Stimulated activated CD8-positive, alpha-beta memory T cell treated with anti-CD3 and anti-CD28 coated beads, Interleukin-15, amount 100 ng/mL, for 1 hour (primary cell): ENCODE measurements at places on chromosomes 2 and 18.

- DNase-seq: no peak
Measured at GRCh38 chr18:33745871-33746545, 168.0 kb downstream of the ASXL3 start.

DNA sequence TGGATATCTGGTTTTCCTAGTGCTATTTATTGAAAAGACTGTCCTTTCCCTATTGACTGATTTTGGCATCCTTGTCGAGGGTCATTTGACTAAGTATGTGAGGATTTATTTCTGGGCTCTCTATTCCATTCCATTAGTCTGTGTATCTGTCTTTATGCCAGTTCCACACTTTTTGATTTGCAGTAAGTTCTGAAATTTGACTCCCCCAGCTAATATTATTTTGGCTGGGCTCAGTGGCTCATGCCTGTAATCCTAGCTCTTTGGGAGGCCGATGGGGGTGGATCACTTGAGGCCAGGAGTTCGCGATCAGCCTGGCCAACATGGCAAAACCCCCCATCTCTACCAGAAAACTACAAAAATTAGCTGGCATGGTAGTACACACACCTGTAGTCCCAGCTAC is 46.8 kb upstream of the GAREM2 start:
- DNase-seq: no peak

DNA sequence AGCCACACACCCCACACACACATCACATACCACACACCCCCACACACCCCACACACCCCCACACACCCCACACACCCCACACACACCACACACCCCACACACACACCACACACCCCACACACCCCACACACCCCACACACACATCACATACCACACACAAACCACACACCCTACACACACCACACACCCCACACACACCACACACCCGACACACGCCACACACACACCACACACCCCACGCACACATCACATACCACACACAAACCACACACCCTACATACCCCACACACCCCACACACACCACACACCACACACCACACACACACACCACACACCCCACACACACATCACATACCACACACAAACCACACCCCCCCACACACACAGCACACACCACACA is 22.4 kb downstream of the TWIST2 start:
- DNase-seq: no peak

- DNase-seq: no peak
Measured at GRCh38 chr2:117058366-117058765, 756.1 kb upstream of the DDX18 start.

- no peak for DNase-seq
Measured at GRCh38 chr18:47909484-47909883, 21.0 kb downstream of the SMAD2 start.

- DNase-seq: no peak
Measured at GRCh38 chr2:125471963-125472362, 1184.0 kb upstream of the GYPC start.

- DNase-seq: no peak
Measured at GRCh38 chr2:207459990-207460757, 69.6 kb upstream of the CREB1 start.

- DNase-seq: no peak
Measured at GRCh38 chr2:127086990-127087790, 19.8 kb downstream of the BIN1 start.

DNA sequence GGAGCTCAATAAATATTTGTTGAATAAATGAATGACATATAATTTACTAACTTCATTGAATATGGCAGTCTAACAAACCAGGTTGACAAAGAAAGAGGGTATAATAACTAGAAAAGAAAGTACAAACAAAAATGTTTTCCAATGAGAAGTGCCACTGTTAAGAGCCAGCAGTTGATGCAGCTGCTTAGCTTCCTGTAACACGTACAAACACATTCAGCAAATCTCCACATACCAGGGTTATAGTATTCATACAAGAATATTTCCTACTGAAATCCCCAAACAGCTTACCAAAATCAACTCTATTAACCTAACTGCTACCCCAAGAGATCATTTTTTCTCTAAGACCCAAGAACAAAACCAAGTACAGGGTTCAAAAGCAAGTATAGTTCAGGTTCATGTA is 77.7 kb downstream of the THADA start:
- no peak for DNase-seq

DNA sequence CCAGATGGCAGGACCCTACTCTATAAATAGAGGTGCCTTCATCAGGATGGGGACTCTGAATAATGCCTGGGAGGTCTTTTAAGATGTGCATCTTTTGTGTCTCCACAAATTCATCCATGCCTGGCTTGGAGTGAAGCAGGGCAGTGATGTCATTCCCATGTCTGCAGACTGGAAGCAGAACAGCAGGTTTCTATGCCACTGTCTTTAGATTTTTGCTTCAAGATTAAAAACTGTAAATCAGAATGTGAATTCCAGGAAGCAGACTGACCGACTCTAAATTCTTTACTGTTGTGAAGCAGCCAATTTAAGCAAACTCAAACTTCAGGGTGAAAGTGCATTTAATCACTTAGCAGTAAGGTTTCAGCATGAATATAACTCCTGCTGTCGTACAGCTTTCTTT is 159.3 kb downstream of the SCG2 start:
- no peak for DNase-seq

DNA sequence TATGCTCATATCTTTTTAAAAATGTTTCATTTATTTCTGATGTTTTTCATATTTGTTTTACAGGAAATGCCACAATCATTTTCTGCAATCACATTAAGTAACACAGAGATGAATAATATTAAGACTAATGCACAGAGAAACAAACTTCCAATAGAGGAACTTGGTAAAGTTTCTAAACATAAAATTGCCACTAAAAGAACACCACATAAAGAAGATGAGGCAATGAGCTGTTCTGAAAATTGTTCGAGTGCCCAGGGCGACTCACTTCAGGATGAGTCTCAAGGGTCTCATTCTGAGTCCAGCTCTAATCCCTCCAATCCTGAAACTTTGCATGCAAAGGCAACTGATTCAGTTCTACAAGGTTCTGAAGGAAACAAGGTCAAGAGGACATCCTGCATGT is 70.4 kb downstream of the APLF start:
- no peak for DNase-seq

GRCh38 chr2:177631680-177632079 is 239.1 kb downstream of the AGPS start:
- no peak for DNase-seq

DNA sequence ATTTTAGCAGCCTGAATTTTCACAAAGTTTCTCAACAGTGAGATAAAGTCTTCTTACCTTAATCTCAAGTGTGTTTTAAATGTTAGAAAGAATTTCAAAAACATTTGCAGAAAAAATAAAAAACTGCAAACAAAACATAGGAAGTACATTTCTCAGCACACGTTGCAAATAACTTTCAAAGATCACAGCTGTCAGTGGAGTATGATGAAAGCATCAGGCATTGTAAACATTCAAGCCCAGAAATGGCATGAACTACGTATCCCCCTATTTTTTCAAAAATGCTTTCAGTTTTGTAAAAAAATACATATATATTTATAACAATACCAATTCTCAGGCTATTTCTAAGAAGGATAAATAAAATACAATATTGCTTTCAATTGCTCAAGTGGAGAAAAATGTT is 320.6 kb upstream of the TFPI start:
- DNase-seq: no peak

DNA sequence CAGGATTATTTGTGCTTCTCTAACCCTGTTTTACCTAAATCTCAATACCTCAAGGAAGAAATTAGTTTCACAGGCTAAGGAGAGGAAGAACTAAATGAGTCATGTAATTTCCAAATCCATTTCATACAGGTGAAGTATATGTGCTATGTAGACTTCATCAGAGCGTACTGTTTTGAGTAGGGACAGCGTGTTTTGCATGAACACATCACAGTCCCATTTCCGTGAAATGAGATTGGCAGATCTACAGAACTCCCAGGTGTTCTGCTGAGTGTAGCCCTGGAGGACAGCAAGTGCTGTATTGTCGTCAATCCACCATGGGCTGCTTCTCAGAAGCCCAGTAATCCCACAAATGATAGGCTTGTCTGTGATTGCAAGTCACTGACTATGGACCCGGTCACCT is 97.7 kb downstream of the XRCC5 start:
- DNase-seq: no peak

DNA sequence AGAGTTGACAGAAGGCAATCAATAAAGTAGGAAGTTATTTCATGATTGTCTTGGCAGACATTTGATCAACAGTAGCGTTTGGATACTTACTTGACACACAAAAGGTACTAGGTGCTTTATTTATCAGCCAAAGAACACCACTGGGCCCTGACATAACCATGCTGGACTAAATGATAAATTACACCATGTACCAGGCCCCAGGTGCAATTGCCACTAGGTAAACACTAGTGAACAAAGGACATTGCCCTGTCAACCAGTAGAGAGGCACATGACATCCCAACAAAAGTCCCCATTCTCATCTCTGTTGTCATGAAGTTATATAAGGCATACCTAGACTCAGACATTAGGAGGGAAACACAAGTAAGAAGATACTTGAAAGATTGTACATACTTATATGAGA is 747.2 kb downstream of the SATB2 start:
- DNase-seq: no peak

DNA sequence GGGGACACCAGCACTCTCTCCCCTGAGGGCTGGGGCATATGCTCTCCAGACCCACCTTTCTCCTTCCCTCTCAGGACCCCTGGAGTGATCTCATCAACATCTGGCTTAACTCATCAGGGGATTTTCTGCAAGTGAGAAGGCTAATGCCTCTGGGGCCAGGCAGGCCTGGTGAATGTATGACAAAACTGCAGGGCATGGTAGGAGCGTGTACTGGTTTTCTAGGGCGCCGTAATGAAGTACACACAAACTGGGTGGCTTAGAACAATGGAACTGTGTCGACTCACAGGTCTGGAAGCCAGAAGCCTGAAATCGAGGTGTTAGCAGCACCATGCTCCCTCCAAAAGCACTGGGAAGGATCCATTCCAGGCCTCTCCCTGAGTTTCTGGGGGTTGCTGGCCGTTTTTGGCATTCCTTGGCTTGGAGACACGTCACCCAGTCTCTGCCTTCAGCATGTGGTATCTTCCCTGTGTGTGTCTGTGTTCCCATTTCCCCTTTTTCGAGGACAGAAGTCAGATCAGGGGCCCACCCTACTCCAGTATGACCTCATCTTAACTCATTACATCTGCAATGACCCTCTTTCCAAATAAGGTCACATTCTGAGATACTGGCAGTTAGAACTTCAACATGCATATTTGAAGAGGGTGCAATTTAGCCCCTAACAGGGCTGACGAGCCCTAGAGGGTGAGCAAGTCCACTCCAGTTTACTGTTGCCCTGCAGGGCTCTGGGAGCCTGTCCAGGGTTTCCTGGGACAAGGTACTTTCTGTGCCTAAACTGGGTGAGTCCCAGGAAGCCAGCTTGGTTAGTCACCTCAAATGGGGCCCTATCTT is 45.5 kb upstream of the CAB39 start:
- DNase-seq: no peak

DNA sequence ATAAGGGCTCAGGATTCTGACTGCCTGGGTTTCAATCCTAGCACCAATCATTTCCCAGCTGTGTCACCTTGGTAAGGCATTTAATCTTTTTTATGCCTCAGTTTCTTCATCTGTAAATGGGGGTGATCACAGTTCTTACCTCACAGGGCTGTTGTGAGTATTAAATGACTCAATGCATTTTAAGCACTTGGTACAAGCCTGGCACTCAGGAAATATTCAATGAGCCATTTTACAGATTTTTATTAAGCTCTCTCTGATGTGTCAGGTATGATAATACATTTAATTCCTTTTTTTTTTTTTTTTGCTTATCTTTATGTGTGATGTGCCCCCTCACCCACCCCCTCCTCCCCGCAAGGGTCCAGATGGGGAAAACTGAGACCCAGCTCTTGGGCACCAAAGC is 12.0 kb downstream of the SPEG start:
- no peak for DNase-seq

DNA sequence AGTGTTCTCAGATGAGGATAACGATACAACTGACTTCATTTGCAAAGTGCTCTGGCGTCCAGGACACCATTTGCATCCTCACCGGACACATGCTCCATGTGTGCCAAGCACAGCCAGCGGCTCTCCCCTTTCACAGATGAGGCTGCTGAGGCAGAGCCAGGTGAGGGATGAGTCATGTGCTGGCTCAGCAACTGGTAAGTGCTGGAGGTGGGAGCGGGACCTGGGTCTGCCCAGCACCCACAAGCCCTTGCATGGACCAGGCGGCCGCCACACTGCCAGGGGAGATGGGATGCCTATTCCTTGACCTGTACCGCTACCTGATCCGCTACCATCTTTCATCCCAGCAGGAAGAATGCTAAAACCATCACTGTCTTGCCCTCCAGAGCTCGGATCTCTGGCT is 86.2 kb upstream of the ASB18 start:
- no peak for DNase-seq

- DNase-seq: no peak
Measured at GRCh38 chr2:48605482-48606175, 12.0 kb upstream of the GTF2A1L start.

- no peak for DNase-seq
Measured at GRCh38 chr2:237670641-237671040, 43.3 kb downstream of the LRRFIP1 start.

GRCh38 chr2:120262761-120263428 is 10.2 kb downstream of the RALB start:
- no peak for DNase-seq

- DNase-seq: no peak
Measured at GRCh38 chr2:70907130-70908057, 28.3 kb upstream of the ATP6V1B1 start.

- DNase-seq: no peak
Measured at GRCh38 chr2:26364669-26365068, 18.1 kb upstream of the ADGRF3 start.

DNA sequence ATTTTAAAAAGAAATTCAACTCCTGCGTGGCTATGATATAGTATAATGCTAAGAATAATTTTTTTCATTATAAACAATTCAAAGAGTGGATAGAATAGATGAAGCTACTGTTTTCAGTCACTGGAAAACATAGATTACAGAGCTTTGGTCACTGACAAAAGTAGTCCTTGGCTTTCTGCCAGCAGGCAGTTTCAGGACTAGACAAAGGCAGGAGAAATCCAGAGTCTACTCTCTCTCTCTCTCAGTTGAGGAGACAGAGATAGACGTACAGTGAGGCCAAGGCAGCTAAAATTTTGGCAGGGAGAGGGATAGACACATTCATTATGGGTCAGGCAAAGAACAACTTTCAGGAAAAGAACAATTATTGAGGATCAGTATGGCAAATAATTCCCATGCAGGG is 491.4 kb upstream of the CRIM1 start:
- DNase-seq: no peak

GRCh38 chr2:37585295-37585908 is 86.0 kb downstream of the CDC42EP3 start:
- DNase-seq: no peak

- DNase-seq: no peak
Measured at GRCh38 chr2:5720426-5720825, 28.2 kb downstream of the SOX11 start.

GRCh38 chr2:18788592-18788991 is 199.2 kb upstream of the NT5C1B start:
- no peak for DNase-seq
